Activated CD4-positive, alpha-beta T cell treated with anti-CD3 and anti-CD28 coated beads, Interleukin-2, amount 50 U/mL, for 48 hours (primary cell): ENCODE measurements at places on chromosomes 7 and 10.

DNA sequence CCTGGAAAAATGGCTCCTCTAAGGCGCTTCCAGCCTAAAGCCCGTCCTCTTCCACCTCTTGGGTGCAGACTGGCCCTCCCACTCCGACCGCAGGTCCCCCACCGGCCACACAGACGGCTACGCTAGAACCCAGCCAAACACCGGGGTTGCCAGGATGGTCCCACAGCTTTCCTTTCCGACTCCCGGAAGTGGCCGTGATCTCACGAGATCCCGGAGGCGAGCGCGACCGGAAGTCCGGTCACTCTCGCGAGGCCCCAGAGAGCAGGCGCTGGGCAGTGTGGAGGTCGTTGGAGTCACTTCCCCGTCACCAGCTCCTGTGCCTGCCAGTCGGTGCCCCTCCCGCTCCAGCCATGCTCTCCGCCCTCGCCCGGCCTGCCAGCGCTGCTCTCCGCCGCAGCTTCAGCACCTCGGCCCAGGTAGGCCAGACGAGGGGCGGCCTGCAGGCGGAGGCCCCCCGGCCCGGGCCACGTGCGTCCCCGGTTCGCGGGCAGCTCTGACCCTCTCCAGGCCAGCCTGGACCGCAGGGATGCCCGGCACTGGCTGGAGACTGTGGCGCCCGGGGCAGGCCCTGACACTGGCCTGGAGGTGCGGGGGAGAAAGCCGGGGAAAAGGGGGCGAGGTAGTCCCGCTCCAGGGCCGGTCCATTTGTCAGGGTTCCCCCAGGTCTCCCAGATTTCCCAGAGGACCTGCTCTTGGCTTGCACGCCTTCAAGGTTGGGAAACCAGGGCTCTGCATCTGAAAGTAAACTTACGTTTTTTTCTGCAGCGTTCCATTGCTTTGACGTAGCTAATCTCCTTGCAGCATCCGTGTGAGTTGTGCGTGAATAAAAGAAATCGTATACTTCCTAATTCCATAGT lies at the start of the genes MDH2 and STYXL1:
TSS of gene MDH2 (plus strand) at position 296 of the 857 bp plus-strand sequence. CDS start at position 351, 55 bp downstream.
TSS of gene STYXL1 (minus strand) at position 190 of the 857 bp plus-strand sequence. CDS start 17,477 bp downstream, outside the sequence.
- peak; percentile 93 for DNase-seq

GRCh38 chr10:103510046-103510685 lies 16.7 kb downstream of the NEURL1 start:
- no peak for DNase-seq

DNA sequence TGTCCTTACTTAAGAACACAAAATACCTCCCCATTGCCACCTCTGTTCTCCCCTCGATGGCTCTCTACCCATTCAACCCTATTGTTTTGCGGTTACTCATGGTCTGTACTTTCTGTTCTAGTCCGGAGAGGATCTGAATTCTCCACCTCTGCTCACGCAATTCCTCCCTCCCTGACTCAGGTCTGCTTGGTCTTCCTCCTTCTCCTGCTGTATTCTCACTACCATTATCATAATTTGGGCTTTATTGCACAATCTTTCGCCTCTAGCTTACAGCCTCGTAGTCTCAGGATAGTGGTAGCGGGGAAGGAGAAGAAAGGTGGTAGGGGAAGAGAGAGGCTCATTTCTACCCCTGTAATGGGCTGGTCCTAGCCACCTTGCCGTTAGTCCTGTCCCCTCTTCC lies 35.4 kb upstream of the FAM180A start:
- no peak for DNase-seq

GRCh38 chr10:116878123-116878522 lies 28.8 kb downstream of the ENO4 start:
- no peak for DNase-seq

DNA sequence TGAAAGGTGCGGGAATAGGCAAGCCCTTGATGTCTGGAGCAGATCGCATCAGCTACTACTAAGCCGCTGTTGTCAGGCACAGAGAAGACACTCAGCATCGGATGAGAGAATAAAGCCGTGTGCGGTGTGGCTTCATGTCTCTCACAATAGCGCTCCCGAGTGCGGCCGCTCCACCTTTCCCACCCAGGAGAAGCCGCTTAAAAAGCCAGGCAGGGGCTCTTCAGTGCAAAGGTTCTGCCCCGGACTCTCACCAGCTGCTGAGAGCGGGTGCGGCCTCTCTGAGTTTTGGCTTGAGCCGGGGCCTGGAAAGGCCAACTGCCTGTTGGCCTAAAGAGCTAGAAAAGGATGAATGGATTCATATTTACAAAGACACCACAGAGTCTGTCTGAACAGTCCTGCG lies 600.6 kb downstream of the DNAJB6 start:
- no peak for DNase-seq

GRCh38 chr10:20698837-20699236 lies 198.3 kb downstream of the NEBL start:
- DNase-seq = no peak

- DNase-seq = no peak
These were observed 11.6 kb downstream of the CBX3 start for GRCh38 chr7:26212921-26213718.

DNA sequence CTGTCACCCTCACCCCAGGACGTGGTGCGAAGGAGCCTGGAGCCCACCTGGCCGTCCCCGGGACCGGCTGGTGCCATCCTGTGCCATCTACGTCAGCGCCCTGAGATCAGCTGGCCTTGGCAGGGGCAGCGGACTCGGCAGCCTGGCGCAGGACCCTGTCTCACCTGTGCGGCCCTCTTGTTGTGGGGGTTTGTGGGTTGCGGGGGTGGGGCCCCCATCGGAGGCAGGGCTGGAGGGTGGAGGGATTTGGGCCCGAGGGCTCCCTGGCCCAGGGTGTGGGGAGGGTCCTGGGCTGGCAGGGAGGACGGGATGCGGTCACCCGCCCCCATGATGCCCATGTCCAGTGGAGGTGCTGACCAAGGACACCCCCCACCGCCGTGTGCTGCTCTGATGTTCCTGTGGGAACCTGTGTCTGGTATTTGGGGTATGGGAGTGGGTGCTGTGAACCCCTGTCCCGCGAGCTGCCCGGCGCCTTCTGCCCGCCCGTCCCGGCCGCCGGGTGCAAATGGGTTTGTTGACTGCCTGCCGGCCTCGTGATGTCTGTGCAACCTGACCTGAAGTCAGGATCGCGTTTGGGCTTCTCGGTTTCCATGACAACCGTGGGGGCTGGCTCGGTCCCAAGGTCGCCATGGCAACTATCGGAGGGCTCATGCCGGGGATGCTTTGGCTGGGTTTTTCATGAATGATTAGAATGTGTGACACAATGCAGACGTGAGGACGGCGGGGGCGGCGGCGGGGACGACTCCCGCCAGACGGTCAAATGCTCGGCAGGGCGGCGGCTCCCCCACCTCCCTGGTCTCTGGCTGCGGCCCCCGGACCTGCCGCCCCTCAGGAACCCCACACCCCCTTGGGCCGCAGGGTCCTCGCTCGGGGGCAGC lies 7.3 kb downstream of the MAFK start:
- no peak for DNase-seq

- no peak for DNase-seq
These were observed 170.9 kb downstream of the GALNT11 start for GRCh38 chr7:152196391-152196790.

GRCh38 chr7:5700391-5700985 lies 81.0 kb downstream of the RNF216 start:
- no peak for DNase-seq
